ENCODE measurements at places on chromosomes 12 and 14.

DNA sequence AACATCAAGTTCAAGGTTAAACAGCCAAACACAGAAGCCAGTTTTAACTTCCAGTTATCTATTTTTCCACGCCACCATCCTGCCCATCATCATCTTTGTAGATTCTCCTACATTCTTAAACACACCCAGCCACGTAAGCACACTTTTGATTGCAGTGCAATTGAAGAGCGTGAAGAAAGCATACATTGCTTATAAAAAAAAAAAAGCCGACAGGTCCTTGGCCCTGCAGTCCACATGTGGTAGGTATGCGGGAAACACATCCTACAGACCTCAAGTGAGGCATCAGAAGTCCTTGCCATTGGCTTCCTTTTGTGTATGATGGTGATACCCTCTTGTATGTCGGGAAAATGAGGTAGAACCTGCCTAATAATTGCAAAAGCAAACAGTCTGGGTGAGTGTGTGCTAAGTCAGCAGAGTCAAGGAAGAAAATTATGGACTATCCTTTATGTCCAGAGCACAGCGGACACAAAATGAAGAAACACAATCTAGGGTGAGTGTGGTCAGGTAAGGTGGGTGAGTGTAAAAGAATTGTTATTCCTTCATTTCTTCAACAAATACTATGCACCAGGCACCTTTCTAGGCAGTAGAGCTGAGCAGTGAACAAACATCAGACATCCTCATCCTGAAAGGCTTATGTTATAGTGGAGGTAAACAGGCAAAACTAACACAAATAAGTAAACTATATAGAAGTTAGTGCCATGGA lies 51.5 kb downstream of the EID3 start:
- no peak for DNase-seq

DNA sequence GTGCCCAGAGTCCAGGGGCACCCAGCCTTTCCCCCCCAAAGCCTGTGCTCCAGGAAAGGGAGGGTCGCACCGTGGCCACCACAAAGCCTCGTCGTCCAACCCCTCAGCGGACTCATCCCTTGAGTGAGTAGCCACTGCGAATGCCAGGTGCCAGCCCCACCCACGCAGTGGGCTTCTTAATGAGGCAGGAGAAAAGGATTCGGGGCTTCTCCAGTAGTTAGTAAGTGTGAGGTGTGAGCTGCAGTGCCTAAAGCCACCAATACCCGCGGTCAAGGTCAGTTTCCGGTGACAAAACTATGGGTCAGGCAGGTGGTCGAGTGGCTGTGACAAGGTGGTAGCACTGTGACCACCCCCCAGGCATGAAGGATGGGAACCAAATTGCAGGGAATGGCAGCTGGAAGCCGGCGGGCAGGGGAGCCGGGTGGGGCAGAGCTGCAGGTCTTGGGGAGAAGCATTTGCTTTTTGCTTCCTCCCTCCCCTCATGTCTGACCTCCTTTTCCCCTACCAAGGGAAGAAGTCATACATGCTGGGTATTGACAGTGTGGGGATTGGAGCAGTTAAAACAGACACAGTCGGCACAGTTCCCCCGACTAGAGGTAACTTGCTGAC lies 8.0 kb downstream of the RAN start:
- no peak for DNase-seq

DNA sequence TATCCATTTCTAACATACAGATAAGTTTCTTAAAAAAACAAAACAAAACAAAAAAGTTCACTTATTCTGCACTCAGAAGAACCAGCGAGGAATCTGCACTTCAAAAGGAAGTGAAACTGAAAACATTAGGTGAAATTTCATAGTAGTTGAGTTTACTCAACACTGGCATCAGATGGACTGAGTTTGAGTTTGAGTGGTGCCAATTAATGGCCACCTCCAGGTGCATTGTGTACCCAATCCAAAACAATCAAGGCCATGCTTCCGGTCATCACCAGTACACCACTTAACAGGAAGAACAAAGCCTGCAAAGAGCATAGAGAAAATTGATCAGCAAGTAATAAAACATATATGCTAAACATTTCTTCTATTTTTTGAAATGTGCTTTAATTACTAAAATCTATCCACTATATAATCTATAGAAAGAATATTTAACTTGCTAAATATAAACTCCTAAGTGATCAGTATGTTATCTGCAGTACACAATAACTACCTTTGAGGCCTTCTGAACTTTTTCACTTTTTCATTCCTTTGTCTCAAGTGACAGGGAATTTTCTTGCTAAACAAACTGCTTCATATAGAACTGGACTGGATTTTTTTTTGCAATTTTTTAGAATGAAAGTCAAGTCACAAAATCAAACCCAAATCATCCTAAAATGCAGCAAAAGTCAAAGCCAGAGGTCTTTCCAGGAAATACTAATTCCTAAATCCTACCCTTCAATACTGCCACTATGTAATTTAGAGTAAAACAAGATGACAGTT lies 11.5 kb downstream of the SLC38A2 start:
- DNase-seq, result no peak

GRCh38 chr14:68730811-68731425 lies 61.9 kb downstream of the ZFP36L1 start:
- DNase-seq, result no peak

GRCh38 chr14:71597955-71598660 lies 334.1 kb upstream of the RGS6 start:
- no peak for DNase-seq

GRCh38 chr12:124608450-124608870 lies 41.0 kb upstream of the NCOR2 start:
- no peak for DNase-seq

DNA sequence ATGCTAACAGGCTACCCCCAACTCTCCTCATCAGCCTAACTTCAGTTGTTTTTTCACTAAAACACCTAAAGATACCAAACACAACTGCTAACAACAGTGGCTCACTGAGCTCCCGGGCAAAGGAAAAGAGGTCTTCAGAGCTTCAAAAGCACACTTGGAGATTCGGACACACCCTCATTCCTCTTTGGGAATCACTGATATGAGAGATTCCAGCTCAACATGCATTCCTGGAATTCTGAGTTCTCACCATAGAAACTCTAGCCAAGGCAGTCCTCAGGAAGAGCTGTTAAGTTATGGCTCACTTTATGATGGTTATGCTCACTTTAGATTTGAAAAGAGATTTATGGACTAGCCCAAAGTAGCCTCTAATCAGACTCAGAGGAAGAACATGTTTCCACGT lies 40.1 kb downstream of the STXBP6 start:
- no peak for DNase-seq

DNA sequence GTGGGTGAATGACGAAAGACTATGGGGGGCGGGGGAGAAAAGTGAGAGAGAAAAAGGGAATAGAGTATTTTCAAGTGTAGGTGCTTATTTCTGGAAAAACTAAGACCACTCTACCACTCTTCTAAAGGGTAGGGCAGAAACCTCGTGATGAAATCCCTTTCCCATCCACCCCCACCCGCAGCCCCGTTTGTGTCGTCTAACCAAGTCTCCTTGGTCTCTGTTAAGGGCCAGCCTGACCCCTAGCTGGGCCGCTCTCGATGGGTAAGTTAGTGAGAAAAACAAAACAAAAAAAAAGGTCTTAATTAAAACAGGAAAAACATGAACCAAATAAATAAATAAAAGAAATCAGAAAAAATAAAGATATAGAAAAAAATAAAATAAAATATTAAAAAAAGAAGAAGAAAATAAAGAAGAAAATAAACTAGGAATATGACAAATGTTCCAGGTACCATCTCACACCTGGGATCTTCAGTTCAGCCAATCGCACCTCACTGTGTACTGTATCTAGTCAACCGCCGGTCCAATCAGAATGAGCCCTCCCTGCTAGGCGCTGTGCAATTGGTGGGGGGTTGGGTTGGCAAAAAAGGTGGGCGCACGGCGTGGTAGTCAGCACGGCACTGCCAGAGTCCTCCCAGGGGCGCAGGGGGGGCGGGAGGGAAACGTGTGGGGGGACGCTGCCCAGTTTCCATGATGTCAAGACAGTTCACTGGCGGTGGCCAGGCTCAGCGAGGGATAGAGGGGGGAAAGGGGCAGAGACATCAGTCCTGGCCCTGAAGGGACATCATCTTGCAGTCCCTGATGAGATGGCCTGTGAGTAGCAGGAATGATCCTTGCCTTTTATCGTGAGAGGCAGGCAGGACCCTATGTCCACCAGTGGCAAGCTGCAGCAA lies 9.8 kb upstream of the CDH24 start:
- no peak for DNase-seq

- DNase-seq, result no peak
Observed at GRCh38 chr14:103149351-103150237, 26.3 kb downstream of the TNFAIP2 start.

GRCh38 chr12:107026806-107027635 lies 40.1 kb upstream of the MTERF2 start:
- no peak for DNase-seq

GRCh38 chr14:64035143-64035542 lies 182.3 kb downstream of the SYNE2 start:
- no peak for DNase-seq

- DNase-seq, result no peak
Observed at GRCh38 chr12:9651265-9651729, 18.2 kb upstream of the CLEC2D start.

- DNase-seq, result no peak
Observed at GRCh38 chr12:12157424-12157823, 86.7 kb downstream of the BCL2L14 start.

DNA sequence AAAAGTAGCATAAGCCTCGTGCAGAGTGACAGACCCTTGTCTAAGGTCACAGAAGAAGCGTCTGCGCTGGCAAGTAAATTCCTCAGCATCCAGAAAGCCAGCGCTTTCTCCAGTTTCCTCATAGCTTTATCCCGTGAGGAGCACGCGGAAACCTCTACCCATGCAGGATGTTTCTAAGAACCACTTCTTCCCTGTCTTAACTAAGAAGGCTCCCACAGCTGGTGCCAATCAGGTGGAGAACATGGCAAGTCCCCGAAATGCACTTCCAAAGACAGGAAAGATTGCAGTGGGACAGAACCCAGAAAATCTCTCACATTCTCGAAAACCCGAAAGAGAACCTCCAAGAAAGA lies 968 bp upstream of the ARID4A start:
- peak; percentile 57 for DNase-seq

- DNase-seq, result no peak
Observed at GRCh38 chr12:57780284-57780897, 2.2 kb upstream of the TSFM start.

GRCh38 chr12:58814036-58814435 lies 106.3 kb downstream of the LRIG3 start:
- no peak for DNase-seq

DNA sequence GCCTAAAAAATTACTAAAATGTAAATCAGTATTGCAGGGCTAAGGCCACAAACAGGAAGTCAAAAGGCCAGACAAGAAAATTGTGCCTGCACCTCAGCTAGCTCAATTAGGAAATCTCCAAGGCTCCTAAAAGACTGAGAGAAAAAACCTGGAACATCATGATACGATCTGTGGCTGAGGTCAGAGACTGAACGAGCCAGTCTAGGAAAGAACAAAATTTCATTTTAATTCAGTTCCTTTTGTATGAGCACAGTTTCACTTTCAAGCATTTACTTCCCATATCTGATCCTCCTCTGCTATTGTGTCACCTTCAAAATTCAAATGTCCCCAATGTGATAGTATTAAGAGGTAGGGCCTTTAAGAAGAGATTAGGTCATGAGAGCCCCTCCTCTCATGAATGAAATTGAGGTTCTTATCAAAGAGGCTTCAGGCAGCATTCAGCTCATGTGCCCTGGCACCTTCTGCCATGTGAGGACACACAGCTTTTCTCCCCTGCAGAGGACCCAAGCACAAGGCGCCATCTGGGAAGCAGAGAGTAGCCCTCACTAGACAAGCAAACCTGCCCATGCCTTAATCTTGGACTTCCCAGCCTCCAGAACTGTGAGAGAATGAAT lies 14.8 kb downstream of the PRKAB1 start:
- no peak for DNase-seq

DNA sequence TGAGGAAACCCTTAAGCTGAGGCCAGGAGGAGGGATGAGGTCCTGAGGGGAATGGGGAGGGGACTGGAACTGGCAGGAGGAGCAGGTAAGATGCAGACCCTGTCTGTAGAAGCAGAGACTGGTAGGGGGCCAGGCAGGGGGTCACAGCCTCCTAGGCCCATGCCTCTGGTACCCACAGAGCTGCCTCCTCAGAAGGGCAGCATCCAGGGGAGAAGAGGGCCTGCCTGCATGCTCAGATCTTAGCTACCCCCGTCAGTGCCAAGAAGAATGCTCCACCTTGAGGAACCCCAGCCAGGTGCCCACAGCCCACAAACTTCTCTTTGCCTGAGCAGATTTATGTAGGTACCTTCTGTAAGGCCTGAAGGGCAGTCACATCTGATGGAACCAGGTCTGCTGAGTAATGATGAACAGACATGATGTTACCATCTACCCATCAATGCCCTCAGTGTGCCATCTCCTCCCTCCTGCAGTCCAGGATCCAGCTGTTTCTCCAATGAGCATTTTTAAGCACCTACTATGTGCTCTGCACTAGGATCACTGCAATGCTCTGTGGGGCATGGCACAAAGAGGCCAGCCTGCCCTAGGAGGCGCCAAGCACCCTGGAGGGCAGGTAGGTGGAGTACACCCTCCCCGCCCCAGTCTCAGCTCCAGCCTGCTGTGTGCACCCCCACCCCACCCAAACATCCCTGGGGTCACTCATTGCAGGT lies 24.8 kb upstream of the ZFP36L1 start:
- no peak for DNase-seq

DNA sequence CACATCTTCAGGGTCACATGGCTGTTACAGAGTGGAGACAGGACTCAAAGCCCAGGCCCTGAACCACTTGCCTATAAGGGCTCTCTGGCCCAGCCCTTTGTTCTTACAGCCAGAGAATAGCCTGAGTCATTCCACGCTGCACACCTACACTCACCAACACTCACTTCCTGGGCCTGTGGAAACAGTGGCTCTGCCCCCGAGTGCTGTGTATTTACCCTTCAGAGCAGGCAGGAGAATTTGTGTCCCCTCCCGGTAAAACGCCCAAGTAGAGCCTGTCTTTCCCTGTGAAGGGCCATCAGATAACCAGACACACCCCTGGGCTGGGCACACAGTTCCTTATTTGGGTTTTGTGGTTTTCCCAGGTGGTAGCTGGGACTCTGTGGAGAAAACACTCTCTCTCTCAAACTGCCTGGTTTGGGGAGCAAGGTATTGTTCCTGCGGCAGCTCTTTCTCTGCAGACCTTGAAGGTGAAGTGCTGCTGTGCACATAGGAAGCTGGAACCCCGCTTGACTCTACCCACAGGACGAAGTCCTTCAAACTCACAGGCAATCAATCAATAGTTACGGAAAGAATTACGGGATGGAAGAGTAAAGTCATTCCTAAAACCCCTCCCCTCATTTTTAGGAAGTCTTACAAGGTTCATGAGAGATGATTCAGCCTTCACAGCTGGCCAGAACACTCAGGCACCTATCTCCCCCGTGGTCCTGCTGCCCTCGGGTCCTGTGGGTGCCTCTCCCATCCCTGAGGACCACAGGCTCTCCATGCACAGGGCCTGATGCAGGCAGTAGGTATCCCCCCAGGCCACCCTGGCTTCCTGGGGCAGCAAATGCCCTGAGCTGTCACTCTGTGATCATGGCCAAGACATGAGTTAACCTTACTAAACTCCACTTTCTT lies 20.3 kb downstream of the FIGNL2 start:
- no peak for DNase-seq

DNA sequence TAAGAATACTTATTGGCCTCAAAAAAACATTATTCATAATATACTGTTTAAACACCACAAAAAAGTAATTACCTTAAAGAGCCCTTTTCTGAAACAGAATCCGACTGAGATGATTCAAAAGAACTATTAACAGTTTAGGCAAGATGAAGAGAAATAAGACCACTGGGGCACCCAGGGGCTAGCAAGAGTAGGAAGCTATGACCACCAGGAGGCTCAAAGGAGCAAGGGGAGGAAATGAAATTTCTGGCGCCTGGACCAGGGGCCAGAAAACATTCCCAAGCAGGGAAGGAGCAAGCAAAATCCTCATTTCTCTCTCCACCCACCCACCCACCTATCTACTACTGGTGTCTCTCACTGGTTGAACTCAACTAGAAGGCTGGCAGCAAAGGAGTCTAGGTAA lies 6.3 kb upstream of the DCAF4 start:
- no peak for DNase-seq

Measured in tibial nerve (tissue), 4 donors.